ENCODE measurements at places on chromosomes 1 and 21.

DNA sequence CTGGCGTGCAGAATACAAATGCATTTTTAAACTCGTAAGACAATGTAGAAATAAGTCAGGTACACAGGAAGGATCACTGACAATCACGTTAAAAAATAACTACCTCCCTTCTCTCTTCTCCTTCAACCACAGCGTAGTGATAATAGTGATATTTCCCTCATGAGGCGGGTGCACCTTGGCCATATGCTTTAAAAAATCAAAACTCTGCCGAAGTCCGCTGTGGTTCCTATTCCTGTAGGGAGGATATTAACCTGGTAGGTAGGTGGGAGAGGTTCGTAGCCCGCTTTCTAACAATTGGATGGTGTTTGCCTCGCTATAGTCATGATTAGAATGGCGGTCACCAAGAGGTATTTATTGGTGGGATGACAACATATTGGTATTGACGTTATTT, 732 bp downstream of the GREM2 start:
- H3K36me3 ChIP-seq, result no peaks in the 10 kb centered on the region
- no peak for DNase-seq
- H3K27ac ChIP-seq, result no peak overlapping the region
- no peak overlapping the region for H3K4me3 ChIP-seq
- H3K4me1 ChIP-seq, result peaks cover 36% of the 10 kb centered on the region

DNA sequence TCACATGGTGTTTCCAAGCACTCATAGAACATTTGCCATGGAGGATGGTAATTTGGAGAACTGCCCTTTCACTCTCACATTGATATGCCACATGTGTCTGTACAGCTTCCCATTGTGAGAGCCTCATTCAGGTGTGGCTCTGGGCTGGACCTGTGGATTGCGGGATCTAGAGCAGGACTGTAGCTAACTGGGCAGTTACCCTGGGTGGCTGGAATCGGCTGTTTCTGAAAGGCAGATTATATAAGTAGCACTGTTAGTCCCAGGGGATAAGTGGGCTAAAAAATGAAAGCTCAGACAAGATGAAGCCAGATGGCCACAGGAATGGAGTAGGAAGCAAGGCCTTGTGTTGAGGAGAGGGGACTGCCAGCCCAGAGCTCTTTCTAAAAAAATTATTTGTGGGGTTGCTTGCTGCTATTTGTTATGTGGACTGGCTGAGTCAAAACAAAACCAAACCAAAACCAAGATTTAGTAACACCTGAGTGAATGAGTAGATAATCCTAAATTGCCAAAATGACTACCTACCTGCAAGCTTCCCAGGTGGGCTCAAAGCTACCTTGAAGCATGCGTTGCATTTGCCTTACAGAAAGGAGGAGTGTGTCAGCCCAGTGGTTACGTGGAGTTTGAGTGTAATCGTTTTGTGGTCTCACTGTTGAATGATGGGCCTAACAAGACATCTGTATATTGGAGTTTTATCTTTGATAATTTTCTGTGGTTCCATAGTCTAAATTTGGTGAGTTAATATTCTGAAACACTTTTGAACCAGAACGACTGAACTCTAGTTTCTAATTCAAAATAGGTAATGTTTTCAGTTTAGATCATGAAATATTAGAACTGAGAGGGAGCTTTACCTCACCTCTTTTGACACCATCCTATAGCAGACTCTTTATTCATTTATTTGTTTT, 58.0 kb downstream of the SDCCAG8 start:
- H3K36me3 ChIP-seq, result peaks cover 17% of the 10 kb centered on the region
- no peak overlapping the region for H3K4me3 ChIP-seq
- DNase-seq, result no peak
- H3K4me1 ChIP-seq, result no peaks in the 10 kb centered on the region
- no peak overlapping the region for H3K27ac ChIP-seq

DNA sequence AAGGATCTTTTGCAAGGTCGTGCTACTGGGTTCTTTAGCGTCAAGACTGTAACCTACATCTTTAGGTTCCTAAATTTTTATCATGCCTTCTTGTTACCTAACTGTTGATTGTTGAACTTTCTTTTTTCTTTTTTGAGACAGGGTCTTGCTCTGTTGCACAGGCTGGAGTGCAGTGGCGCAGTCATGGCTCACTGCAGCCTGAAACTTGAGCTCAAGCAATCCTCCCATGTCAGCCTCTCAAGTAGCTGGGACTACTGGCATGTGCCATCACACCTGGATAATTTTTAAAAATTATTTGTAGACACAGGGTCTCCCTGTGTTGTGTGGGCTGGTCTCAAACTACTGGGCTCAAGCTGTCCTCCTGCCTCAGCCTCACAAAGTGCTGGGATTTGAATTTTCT, 52.9 kb downstream of the NFIA start:
- DNase-seq, result no peak
- H3K4me3 ChIP-seq, result no peak overlapping the region
- H3K4me1 ChIP-seq, result no peaks in the 10 kb centered on the region
- no peaks in the 10 kb centered on the region for H3K27me3 ChIP-seq

DNA sequence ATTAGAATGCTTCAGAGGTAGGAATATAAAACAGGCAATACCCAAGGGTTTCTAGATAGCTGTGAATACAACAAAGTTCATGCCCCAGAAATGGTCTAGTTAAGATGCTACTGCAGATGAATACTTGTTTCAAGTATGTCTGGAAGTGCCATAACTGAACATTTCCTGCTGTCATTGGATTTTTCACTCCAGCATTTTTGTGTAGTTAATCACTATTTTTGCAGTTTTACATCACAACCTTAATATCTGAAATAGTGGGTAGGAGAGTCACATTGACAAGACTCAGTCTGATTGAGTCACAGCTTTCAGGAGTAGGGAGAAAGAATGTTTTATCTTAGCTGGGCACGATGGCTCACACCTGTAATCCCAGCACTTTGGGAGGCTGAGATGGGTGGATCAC, 126.4 kb upstream of the C1orf21 start:
- H3K4me3 ChIP-seq, result no peak overlapping the region
- DNase-seq, result no peak
- H3K27ac ChIP-seq, result no peak overlapping the region
- H3K27me3 ChIP-seq, result no peaks in the 10 kb centered on the region
- H3K36me3 ChIP-seq, result no peaks in the 10 kb centered on the region

DNA sequence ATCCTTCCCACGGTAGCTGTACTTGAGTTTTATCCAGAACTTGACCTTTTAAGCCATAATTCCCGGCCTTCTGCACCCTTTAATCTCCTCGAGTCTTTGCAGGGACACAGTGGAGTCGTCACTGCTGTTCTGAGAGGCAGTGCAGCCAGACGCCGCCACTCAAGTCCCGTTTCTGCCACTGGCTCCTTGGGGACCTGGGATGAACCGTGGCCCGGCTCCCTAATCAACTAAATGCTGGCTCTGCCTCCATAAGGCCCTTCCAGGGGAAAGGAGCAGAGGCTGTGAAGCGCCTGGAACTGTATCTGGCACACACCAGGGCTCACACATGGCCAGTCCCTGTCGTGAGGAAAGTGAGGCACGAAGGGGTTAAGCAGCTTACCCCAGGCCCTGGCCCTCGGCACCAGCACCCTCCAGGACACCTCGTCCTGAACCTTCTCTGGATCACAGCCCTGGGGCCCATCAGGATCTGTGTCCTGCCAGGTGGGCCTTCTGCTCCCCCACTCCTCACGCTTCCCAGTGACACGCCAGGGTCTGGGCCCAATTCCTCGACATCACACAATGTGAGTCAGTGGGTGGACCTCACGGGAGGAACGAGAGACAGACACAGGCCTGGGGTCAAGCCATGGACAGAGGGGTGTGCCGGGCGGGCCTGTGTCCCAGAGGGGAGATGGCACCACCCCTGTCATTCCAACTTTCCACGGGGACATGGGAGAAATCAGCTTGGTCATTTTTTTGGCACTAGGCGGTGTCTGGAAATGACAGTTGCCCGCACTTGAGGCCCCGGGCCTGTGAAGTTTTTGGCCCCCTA, 23.5 kb upstream of the C1orf174 start:
- no peak for DNase-seq
- H3K36me3 ChIP-seq, result no peaks in the 10 kb centered on the region
- H3K4me1 ChIP-seq, result no peaks in the 10 kb centered on the region
- no peak overlapping the region for H3K27ac ChIP-seq

- no peak overlapping the region for H3K27ac ChIP-seq
- H3K27me3 ChIP-seq, result peaks cover 7% of the 10 kb centered on the region
- peak; percentile 1 for DNase-seq
- H3K36me3 ChIP-seq, result no peaks in the 10 kb centered on the region
These were observed 4.5 kb downstream of the LDLRAD1 start for GRCh38 chr1:54013393-54014008.

DNA sequence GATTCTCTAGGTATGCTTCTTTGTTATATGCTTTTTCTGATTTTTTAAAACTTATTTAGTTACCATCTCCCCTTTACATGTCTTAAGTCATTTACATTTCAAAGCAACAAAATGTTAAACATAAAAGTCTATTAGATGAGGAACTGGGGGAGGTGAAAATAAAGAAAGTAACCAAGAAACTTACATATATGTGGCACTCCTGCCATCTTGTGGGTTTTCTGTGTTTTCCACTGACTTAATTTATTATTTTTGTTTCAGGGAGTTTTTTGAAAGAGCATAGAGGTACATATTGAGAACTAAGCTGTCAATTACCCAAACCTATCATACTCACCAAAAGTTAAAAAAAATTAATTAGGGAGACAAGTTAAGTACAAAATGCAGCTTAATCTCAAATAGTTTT, 1531.1 kb downstream of the MRPL39 start:
- H3K4me1 ChIP-seq, result no peaks in the 10 kb centered on the region
- no peak overlapping the region for H3K27ac ChIP-seq
- H3K36me3 ChIP-seq, result no peaks in the 10 kb centered on the region
- no peaks in the 10 kb centered on the region for H3K27me3 ChIP-seq
- DNase-seq, result no peak

GRCh38 chr1:199671684-199672083, 355.8 kb upstream of the NR5A2 start:
- no peak for DNase-seq
- no peaks in the 10 kb centered on the region for H3K36me3 ChIP-seq
- no peaks in the 10 kb centered on the region for H3K4me1 ChIP-seq
- H3K27ac ChIP-seq, result no peak overlapping the region
- peaks cover 9% of the 10 kb centered on the region for H3K27me3 ChIP-seq

DNA sequence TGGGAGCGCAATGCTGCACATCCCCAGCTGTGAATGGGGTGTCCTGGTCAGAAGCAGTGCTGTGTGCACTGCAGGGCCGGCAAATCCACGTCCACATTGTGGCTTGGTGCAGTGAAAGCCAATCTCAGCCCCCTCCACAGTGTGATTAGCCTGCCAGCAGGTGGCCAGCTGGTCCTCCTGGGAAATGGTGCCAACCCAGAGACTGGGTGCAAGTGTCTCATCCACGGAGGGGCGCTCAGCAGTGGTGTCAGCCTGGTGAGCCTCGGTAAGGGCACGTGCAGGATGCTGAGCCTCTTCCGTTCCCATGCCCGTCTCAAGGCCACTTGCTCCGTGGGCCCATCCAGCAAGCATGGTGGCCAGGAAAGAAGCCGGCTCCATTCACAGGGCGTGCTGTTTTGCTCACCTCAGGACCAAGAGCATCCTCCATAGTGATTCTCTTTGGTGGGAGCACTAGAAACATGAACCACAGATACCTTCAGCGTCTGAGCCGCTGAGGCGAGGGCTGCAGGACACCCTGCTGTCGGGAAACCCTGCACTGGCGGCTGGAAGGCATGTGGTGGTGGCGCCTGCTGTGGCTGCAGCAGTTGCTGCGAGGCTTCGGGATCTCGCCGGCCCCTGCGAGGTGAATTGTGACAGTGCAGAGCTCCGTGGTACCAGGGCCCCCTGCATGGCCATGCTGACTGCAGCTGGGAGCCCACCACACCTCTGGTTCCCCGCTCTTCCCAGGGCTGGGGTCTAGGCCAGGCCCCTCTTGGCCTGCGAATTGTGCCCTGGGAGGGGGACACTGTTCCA, 2.0 kb upstream of the SMYD3 start:
- H3K4me3 ChIP-seq, result no peak overlapping the region
- no peak overlapping the region for H3K27ac ChIP-seq
- DNase-seq, result no peak
- peaks cover 33% of the 10 kb centered on the region for H3K4me1 ChIP-seq
- H3K36me3 ChIP-seq, result peaks cover 9% of the 10 kb centered on the region

DNA sequence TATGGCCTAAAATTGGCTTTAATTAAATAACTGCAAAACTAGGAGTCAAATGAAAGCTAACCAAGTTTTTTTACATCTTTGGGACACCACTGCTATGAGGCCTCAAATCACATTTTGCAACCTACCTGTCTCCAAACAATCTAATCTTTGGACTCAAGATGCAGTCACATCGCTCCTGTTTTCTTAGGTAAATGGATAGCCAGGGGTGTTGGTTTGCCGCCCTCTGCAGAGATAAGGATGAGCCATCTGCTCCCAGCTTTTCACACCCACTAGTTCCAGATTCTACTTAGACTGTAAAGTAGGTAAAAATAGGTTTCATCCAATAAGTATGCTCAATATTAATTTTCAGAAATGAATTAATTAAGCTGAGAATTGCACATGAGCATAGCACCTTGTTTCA, 456.5 kb downstream of the KIF26B start:
- H3K27ac ChIP-seq, result no peak overlapping the region
- no peaks in the 10 kb centered on the region for H3K4me1 ChIP-seq
- H3K36me3 ChIP-seq, result no peaks in the 10 kb centered on the region

DNA sequence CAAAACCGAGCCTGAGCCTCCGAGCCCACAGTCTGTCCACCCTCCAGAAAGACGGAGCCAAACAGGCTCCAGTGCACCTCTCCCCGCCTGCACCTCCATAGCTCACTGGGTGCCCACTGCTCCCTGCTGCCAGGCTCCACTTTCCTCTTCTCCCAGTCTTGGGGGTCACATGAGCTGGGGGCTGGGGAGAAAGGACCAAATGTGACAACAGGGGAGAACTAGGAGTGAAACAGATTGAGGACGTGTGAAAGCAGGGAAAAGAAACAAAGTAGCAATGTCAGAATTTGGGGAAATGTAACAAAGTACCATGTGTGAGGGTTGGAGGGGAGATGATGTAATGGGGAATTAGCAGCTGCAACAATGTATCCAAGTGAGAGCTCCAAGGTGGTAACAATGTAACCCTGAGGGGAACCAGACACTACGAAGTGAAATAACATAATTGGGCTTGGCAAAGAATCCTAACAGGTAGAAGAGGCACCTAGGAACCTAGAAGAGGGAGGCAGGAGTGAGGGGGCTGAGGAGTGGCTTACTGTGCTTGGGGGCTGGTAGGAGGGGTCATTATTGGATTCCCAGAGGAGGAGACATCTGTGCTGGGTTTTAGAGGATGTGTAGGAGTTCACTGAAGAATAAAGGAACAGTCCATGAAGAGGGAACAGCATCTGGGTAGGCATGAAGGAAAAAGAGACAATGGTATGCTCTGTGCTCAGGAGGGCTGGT, 12.5 kb downstream of the SDC3 start:
- no peak overlapping the region for H3K4me3 ChIP-seq
- no peak overlapping the region for H3K27ac ChIP-seq
- H3K4me1 ChIP-seq, result no peaks in the 10 kb centered on the region

DNA sequence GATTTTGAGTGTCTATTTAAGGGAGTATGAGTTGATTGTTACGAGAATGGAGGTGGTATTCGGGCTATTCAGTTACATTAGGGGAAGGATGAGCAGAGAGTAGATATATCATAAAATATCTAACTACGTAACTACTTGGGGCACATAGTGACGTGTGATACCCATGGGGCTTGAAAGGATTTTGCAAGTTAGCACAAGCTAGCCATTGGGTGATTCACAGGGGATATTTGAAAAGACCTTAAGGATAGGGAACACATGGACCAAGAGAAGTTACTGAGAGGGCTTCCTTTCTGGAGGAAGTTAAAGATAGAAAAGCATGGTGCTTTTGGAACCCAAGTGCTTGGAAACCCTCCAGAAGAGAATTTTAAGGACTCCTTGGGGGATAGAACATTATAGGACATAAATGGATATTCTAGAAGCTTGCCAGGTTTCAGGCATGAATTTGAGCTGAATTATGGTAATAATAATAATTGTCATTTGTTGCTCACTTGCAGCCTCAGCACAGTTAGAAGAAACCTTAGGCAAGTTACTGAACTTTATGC, 5.4 kb downstream of the DISP1 start:
- no peak overlapping the region for H3K4me3 ChIP-seq
- no peaks in the 10 kb centered on the region for H3K36me3 ChIP-seq
- no peaks in the 10 kb centered on the region for H3K27me3 ChIP-seq
- DNase-seq, result no peak
